Stimulated activated CD4-positive, alpha-beta T cell treated with anti-CD3 and anti-CD28 coated beads, Interleukin-1b, Interleukin-23, amount 100 ng/mL, for 48 hours (primary cell): ENCODE measurements at places on chromosomes 7 and 10.

DNA sequence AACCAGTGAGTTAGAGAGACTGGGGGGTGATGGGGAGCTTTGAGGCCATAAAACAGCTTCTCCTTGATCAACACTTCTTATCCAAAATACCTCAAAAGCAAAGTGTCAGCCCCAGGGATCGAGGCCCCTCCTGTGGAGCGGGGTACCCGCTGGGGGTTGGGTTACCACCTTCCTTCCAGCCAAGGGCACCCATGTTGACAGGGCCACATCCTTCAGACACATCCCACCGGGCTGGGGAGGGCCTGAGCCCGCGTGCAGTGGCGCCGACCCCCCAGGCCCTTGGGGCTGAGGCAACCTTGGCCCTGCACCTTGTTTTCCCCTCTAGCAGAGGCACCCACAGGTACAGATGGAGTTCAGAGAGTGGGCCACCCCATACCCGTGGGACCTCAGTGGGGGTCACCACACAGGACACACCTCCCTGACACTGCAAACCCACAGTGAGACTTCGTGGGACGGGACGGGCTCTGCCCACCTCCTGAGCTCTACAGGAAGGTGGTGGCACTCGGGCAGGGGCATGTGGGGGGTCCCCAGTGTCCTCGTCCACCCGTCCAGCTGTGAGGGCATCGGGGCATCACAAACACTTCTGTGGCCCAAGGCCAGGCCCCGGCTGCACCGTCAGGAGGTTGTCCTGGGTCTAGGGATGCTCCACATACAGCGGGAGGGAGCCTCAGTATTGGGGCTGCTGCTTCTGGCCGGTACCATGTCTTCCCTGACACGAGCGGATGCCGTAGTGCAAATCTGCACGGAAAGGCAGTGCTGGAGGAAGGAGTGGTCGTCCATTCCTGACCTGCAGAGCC lies 10.7 kb downstream of the DPYSL4 start:
- DNase-seq, result no peak

GRCh38 chr10:125340903-125341302 lies 180.5 kb upstream of the CTBP2 start:
- DNase-seq, result no peak

- no peak for DNase-seq
Observed at GRCh38 chr10:75403939-75404814, 2.6 kb upstream of the ZNF503 start.

DNA sequence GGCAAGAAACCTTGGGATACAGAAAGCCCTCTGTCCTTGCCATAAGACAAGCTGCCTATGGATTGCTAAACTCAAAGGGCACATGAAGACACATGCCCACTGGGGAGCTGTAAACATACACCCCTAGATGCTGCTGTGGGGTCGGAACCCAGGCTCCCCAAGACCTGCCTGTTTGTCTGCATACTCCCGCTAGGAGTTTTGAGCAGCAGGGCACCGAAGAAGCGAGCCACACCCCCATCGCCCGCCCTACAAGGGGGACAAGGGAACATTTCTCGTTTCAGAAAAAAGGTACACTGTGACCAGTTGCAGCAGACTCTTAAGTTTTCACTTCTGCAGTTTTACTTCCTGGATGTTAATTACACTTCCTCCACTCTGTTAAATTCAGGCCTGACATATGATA lies 680.2 kb upstream of the GHITM start:
- no peak for DNase-seq

- DNase-seq, result no peak
Observed at GRCh38 chr7:41431671-41432070, 271.2 kb downstream of the INHBA start.
